ENCODE measurements at places on chromosomes 6 and 20.

DNA sequence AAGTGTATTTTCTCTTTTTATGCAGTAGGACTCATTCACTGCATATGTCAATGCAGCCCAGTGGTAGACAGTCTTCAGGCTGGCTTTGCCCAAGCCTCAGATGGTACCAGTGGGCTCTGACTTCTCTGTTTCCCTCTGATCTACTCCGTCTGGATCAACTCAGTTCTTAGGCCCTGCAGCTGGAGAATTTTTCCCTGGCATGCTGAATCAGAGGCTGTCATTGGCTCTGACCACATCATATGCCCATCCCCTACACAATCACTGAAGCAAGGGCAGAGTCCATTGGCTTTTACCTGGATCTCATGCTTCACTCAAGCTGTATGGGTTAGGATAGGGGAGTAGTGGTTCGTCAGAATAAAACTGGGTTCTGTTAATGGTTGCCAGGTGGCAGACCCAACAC, 57.8 kb downstream of the KIZ start:
- peak; percentile 47 for DNase-seq

DNA sequence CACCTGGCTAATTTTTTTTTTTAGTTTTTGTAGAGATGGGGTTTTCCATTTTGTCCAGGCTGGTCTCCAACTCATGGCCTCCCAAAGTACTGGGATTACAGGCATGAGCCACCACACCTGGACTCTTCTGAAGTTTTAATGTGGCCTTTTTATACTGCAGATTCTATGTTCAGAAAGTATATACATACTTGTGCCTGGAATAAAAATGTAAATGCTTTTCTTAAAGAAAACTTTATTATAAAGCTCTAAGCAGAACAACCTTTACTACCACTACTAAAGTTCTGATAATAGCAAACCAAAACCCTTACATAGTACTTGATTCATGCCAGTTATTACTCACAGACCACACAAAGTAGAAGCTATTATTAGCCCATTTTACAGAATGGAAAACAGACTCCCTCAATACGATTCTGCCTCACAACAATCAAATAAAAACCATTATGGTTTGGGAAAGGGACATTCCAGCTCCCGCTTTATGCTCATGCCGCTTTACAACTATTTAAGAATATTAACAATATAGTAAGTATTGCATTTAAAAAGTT, 5.3 kb downstream of the PHIP start:
- DNase-seq, result no peak

GRCh38 chr6:166733900-166734299, 106.8 kb upstream of the RPS6KA2 start:
- no peak for DNase-seq

DNA sequence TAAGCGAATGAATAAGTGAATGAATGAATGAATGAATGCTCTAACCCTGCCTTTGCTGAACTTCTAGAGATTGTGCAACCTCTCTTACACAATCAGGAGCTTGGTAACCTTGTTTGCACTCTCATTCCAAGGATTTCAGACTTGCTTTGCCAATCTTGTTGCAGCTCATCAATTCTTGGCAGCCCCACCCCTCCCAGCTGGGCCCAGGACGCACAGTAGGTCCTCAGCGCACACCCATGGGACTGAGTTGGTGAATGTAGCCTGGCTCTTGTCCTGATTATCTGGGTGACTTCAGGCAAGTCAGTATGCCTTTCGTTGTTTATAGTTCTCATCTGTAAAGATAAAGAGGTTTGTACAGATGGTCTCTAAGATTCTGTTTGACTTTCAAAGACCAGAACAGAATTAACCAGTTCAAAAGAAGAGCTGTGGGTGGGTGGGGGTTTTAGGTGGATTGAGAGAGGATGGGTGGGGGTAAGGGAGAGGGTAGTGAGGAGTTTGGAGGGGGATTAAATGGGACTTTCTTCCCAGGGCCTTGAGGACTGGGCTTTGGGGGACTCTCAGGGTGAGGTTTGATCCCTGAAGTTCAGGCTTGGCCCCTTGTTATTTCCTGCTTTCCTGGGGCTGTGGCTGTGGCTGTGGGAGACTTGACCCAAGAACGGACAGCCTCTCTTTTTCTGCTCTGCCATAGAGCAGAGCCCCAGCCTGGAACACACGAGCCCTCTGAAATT, 33.2 kb downstream of the VEGFA start:
- DNase-seq, result no peak

DNA sequence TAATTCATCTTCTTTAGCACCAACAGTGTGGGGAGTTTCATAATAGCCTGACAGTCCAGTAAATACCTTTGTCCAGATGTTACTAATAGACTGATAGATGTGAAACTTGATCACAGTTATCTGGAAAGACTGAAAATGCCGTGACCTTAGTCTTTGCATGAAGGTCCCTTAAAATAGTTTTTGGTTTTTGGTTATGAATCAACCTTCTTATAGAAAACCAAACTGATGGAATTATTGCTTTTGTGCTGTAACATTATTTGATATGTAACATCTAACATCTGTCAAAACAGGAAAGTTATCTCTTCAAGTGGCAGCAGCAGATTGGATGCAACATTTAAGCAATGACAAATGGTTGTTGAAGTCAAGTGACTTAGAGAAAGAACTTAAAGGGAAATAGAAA, 190.4 kb downstream of the DOK5 start:
- DNase-seq, result no peak

DNA sequence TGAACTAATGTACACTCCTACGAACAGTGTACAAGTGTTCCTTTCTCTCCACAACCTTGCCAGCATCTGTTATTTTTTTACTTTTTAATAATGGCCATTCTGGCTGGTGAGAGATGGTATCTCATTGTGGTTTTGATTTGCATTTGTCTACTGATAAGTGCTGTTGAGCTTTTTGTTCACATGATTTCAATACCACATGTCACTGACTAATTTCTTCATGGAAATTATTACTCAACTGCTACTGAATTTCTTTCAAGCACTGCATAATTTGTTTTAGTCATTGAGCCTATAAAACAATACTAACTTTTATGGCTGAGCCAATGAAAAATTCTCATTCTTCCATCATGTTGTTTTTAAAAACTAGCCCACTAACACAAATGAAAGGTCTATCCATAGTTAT, 115.4 kb downstream of the FRK start:
- DNase-seq, result no peak

DNA sequence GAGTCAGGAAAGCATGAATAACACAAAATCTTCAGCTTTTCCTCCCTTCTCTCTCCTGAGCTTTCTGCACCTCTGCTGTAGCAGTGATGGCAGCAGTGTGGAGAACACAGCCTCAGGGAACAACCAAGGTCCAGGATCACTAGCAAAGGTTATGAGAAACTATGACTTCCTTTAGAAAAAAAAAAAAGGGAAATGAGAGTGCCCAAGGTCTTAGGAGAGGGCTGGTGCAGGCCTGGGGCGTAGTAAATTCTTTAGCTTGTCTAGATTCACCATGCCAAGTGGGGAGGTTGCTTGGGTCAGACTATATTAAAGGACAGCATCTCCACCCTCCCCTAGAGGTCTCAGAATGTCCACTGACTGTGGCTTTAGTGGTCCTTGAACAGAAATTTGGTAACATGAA, 40.4 kb upstream of the POLR1H start:
- no peak for DNase-seq

DNA sequence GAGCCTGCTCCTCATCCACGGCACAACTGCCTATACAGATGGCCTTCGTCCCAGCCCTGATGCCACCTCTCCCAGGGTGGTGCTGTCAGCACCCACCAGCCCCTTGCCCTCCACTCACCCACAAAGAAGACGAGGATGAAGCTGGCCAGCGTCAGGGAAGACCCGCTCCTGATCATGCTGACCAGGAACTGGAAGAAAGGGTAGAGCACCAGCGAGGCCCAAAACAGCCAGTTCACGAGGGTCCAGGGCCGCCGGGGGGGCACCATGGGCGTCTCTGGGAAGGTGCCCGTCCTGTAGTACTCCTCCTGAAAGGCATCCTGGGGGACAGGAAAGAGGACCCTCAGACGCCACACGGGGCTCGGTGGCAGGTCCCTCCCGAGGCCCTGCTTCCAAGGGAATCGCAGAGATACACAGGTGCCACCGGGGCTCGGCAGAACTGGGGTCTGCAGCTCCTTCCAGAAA, 134.5 kb downstream of the AGPAT4 start:
- DNase-seq, result no peak

GRCh38 chr6:13273202-13273930, 55.0 kb downstream of the TBC1D7 start:
- no peak for DNase-seq

- DNase-seq, result peak; percentile 64
These were observed 9.5 kb downstream of the C20orf202 start for GRCh38 chr20:1212607-1213396.

- DNase-seq, result peak; percentile 45
These were observed 8.1 kb downstream of the SYNJ2 start for GRCh38 chr6:157989541-157990289.

- no peak for DNase-seq
These were observed 36.4 kb upstream of the RNF144B start for GRCh38 chr6:18350712-18351111.

- no peak for DNase-seq
These were observed 44.1 kb upstream of the GCM1 start for GRCh38 chr6:53192682-53193188.

DNA sequence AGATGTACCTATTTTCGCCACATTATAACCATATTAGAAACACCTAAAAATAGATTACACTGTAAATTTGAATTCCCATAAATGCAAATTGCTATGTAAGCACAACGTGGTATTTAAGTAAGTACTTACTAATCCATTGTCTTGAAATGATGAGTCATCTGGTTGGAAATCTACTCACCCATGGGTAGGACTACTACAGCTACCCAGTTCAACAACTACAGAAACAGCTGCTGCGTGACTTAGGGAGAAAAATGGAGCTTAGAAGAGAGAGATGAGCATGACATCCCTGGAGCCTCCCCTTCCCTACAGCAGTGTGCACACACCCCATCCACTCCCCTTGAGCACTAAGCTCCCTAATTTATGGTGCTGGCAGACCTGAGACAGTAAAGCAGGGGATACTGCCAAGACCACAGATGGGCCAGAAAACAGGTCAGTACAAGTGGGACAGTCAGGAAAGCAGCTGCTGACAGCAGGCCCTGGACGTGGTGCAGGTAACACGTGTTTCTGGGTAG, 26.9 kb downstream of the RRAGD start:
- DNase-seq, result peak; percentile 22

- DNase-seq, result no peak
These were observed 131.4 kb downstream of the MMS22L start for GRCh38 chr6:97151601-97152000.

DNA sequence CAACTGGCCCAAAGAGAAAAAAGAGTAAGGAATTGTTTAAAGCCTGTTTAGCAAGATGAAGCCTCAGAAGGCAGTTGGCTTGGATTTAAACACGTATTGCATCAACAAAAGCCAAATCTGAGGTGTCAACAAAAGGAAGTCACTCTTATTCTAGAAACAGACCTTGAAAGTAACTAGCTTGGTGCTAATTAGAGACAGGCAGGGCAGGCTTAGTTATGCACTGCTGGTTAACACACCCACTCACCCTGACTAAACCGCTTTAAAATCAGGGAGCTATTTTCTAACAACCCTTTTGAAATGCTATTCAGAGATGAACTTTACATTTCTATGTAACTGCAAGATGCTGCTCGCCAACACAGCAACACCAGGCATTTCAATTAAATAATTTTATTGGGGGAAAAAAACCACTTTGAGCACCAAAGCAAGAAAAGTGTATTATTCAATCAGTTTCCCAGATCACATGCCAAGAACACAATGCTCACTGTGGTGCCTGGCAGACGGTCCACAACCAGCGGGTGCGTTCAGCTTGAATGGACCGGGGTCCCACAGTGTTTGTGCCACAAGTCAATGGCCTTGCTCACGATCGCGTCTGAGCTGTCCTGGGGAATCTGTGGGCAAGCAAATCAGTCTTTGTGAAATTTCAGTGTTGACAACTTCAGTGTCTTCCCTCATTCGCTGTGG, 23.6 kb downstream of the TBC1D7 start:
- DNase-seq, result no peak

DNA sequence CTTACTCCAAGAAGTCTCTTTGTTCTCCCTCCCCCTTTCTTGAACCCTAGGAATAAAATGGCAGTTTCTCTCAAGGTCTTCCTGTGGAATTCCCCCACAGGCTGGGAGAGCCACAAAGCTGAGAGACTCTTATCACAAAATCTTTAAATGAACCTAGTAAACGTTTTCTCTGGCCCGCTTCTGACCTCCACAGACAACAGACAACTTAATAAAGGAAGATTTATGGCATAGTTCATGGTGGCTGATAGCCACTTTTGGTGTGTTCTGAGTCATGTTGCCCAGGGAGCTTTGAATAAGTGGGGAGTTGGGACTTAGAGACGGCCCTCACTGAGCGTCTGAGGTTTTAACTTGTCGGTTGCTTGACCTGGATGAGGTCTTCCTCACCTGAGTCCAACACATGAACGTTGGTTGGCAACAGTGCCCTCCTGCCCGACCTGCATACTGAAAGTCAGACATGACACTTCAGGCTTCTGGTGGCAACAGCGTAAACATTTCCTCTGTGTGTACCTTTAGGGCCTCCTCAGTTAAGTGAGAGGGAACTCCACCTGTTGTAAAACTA, 124.1 kb downstream of the FOXO3 start:
- DNase-seq, result peak; percentile 31

GRCh38 chr6:51737580-51738360, 349.6 kb downstream of the PKHD1 start:
- no peak for DNase-seq

GRCh38 chr6:111669326-111669725, 63.6 kb upstream of the TRAF3IP2 start:
- DNase-seq, result no peak

DNA sequence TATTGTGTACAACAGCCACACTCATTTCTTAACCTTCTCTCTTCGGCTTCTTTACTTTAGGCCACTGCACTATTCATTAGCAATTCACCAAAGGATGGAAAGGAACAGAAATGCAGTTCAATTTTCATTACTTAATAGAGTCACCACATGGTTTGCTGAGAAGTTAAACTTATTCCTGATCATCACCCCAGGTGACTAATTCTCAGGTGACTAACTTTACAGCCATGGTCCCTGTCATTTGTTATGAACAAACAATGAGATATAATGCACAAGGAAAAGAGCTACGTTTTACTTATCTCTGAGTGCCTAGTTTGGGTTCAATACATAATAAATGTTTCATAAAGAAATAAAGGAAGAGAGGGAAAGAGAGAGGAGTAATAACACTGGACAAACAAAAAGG, 45.8 kb upstream of the DST start:
- DNase-seq, result no peak

- no peak for DNase-seq
These were observed 15.6 kb upstream of the PLEKHG1 start for GRCh38 chr6:150584065-150584464.

GRCh38 chr6:97305414-97306066, 22.5 kb upstream of the MMS22L start:
- no peak for DNase-seq

DNA sequence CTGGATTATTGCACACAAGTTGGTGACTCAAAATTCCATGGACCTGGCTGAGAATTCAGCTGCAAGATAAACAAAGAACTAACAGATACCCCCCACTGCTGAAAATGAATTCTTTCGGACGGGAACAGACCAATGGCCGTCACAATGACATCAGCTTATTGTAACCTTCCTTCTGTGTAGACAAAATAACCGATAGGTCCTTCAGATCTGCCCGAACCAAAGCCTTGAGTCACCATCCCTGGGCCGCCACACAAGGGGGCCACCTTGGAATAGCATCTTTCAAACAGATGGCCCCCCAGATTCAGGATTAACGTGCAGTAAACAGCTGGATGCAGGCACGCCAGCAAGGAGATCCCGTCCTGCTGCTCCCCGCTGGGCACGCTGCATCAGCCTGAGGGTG, 214.0 kb upstream of the EXOC2 start:
- DNase-seq, result peak; percentile 86

- DNase-seq, result no peak
These were observed 23.7 kb upstream of the TAF4 start for GRCh38 chr20:62089393-62089792.

Measured in fibroblast of skin of scalp (primary cell).